ENCODE measurements at places on chromosomes 13 and 19.

- no peak for DNase-seq
Observed at GRCh38 chr13:38002606-38003005, 133.0 kb upstream of the TRPC4 start.

- no peak for DNase-seq
Observed at GRCh38 chr13:66532845-66533244, 697.3 kb downstream of the PCDH9 start.

DNA sequence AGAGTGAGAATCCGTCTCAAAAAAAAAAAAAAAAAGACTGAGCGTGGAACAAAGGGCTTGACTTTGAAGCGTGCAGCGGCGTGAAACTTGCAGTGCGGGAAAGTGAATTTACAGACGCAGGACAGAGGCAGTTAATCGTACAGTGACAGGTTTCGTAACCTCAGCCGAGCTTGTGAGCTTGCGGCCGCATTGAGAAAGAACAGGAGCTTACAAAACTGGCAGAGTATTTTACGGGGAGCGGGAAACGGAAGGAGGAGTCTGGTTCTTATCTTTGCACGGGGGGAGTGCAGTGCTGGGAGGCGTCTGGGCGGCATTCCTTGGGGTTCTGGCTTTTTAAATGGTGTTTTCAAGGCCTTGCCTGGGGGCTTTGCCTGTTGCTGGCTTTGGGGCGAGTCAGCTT lies 6.0 kb upstream of the BSG start:
- no peak for DNase-seq

DNA sequence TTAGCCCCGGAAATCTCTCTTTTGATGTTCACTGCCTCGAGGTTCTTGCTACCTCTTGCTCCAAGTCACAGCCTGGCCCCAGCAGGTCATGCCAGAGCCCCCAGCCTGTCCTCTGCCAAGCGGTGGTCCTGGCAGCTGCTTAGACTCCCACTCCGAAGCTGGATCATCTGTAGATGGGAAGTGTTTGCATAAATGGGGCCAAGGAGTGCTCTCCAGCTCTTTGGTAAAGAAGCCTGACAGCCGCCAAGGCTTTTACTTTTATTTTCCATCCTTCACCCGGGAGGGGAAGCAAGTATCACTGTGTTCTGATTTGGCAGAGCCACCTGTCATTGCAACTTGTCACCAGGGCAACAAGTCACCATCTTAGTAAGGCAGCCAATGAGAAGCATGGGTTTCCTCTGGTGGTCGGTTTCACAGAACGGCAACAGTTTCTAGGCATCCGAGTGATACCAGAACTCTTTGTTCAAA lies 10.6 kb upstream of the RETN start:
- no peak for DNase-seq

- DNase-seq, result no peak
Observed at GRCh38 chr13:78194904-78195639, 276.4 kb upstream of the EDNRB start.

DNA sequence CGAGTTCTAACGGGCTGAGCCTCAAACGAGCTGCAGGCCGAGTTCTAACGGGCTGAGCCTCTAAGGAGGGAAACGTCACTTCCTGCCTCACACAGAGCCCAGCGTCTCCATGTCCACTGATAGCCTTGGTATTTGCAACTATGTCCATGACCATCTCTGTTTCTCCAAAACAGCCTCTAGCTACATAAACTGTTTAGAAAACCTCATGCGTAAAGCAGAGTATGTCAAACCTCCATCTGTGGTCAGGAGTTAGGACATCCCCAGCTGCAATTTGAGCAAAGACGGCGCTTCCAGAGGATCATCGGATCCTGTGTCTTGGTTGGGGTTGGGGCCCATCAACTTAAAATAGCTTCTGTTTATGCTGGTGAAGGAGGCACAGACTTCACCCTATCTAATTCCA lies 20.8 kb downstream of the RASA3 start:
- DNase-seq, result no peak

DNA sequence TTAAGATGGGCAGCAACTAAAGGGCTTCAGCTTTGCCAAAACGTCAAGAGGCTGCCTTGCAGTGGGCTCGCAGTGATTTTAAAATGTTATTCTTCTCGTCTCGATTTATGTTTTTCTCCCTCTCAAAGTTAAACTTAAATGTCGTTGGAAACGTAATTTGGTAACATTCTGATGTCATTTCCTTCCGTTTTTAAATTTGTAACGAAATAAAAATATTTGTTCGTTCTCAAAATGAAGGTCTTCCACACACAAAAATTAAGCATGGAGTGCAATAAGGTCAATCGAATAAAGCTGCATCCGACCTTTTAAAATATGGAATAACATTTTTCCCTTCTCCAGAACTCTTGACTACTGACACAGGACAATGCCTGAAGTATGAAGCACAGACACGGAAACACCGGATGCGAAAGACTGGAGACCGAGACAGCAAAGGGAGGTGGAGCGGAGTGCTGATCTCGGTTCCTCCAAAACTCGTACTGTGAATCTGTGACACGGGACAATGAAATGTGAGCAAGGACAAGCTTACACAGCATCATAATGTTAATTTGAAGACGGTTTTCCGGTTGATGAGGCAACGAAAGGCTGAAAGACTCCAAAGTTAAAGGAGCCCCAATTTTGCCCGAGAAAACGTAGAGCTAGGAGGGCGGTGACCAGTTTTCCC lies 850 bp downstream of the MTMR6 start:
- peak; percentile 34 for DNase-seq

DNA sequence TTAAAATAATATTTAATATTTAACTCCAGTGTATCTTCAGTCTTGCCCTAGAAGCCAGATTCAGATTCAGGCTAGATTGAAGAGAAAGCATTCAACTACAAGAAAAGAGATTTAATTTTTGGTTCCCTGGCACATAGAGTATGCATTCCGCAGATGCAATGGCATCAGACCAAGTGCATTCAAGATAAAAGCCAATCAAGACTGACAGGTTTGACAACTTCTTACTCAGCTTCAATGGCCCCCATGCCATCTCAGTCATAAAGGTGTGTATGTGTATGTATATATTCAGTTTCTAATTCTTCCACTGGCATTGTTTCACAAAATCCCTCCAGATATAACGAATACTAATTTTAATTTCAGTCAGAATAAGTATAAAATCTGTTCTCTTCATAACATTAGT lies 650.8 kb upstream of the GPC6 start:
- no peak for DNase-seq

- DNase-seq, result no peak
Observed at GRCh38 chr13:104766319-104766718, 1700.1 kb upstream of the SLC10A2 start.

DNA sequence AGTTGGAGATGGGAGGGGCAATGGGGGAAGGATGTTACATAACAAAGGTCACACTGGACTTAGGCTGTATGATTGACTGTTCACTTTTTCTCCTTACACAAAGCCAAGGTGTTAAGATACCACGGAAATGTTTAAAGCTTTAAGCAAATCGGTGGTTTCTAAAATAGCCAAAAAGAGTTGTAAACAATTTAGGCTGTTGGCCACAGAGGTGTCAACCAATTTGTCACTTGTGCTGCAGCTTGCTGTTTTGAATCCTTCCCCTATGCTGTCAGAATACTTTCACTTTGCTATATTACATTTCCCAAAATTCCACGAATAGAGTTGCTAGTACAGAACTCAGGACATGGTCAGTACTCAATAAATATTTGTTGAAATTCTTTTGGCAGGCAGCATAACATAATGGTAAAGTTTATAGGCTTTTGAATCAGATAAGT lies 149.3 kb downstream of the VWA8 start:
- DNase-seq, result no peak

GRCh38 chr13:33543089-33543459 lies 257.5 kb upstream of the STARD13 start:
- no peak for DNase-seq

- DNase-seq, result no peak
Observed at GRCh38 chr19:741506-742131, 9.3 kb upstream of the MISP start.

DNA sequence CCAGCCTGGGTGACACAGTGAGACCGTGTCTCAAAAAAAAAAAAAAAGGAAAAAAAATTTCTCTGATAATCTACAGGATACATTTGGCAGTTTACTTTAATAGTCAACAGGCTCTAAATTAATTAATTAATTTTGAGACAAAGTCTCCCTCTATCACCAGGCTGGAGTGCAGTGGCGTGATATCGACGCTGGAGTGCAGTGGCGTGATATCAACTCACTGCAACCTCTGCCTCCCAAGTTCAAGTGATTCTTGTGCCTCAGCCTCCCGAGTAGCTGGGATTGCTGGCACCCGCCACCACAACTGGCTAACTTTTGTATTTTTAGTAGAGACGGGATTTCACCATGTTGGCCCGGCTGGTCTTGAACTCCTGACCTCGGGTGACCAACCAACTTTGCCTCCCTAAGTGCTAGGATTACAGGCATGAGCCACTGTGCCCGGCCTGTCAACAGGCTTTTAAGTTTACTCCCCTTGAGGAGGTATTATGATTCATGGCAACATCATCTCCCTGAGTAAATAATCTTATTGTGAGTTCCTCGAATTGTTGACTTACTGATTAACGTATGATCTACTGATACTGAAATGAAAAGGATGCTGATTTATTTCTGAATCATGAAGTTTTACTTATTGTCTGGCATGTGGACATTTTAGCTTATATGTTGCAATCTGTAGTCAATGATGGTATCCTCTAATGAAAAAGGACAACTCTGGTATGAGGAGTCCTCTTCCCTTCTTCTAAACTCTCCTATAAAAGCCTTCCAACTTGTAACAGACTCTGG lies 21.3 kb upstream of the MTRF1 start:
- DNase-seq, result peak; percentile 48

DNA sequence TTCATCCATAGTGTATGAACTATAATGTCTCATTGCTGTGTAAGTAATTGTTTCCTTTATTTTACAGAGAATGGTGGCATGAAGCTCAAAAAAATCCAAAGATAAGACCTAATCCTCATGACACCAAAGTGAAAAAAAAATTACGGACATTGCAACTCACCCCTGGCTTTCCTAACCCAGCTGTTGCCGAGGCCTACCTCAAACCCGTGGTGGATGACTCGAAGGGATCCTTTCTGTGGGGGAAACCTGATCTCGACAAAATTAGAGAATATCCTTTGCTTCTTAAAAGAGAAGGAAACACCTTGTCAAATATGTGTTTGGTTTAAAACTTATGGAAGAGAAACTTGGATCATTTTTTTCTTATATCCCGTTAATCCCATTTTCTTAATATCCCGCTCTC lies 26.3 kb downstream of the ERCC5 start:
- no peak for DNase-seq

GRCh38 chr19:34327851-34328250 lies 37.1 kb upstream of the GPI start:
- DNase-seq, result no peak

GRCh38 chr19:46616631-46617322 lies 8.1 kb downstream of the PTGIR start:
- DNase-seq, result no peak

GRCh38 chr13:30616927-30617314 lies 799 bp upstream of the USPL1 start:
- peak; percentile 84 for DNase-seq

- DNase-seq, result peak; percentile 2
Observed at GRCh38 chr13:113625965-113626721, 31.9 kb downstream of the ATP4B start.

DNA sequence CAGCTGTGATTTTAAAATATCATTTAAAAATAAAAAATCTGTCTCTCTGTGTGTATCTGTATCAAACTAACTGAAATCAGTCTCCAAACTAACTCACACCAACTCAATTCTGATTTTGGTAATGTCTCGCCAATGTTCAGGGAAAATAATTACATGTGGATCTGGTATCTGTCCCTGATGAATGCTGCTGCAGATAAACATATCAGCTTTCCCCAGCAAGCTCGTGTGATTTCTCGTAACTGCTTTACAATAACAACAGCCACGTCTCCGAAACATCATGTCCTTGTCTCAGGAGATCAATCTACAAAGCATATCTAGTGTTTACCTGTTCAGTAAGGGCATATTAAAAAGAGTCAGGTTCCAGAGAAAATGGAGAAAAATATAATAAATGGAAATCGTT lies 129.0 kb downstream of the IRS2 start:
- no peak for DNase-seq

- no peak for DNase-seq
Observed at GRCh38 chr13:103859952-103860351, 793.7 kb upstream of the SLC10A2 start.

- DNase-seq, result no peak
Observed at GRCh38 chr13:76239031-76239680, 603.0 kb downstream of the LMO7 start.
